ENCODE measurements at places on chromosomes 6 and 20. TPM values are rescaled to one million over a fixed set of nuclear protein-coding genes. Genes with fewer than 3 reads are reported as not detected.

Gene TBXT
- total RNA-seq, result not detected

Gene BPIFB1
- not detected for total RNA-seq

Gene PROCR
- total RNA-seq, result 0.34 TPM

Gene HLA-DOB
- 8.1 TPM for total RNA-seq

Gene RAET1L
- not detected for total RNA-seq

Gene DEFB132
- not detected for total RNA-seq

Gene LAMA2
- total RNA-seq, result 0.93 TPM

Gene PPP1R14C
- 0.15 TPM for total RNA-seq

Gene DNMT3B
- 1.5 TPM for total RNA-seq

Gene TRDN
- not detected for total RNA-seq

Gene SLC22A16
- not detected for total RNA-seq

Gene HDGFL1
- not detected for total RNA-seq

Gene EYA2
- not detected for total RNA-seq

Gene FAXC
- 0.37 TPM for total RNA-seq

Gene NANP
- 6.9 TPM for total RNA-seq

Gene PLCB1
- total RNA-seq, result 0.73 TPM

Gene GLP1R
- total RNA-seq, result not detected

Gene ERVFRD-1
- not detected for total RNA-seq

Gene KCNK16
- not detected for total RNA-seq

Gene VSX1
- not detected for total RNA-seq

Gene PAK5
- total RNA-seq, result not detected

Gene MYL9
- total RNA-seq, result 0.46 TPM

Gene ATG5
- 33.8 TPM for total RNA-seq

Gene ZHX3
- 10.0 TPM for total RNA-seq

Gene TMEM200A
- total RNA-seq, result 7.4 TPM

Gene LRRC1
- 4.4 TPM for total RNA-seq

Gene RGS17
- total RNA-seq, result not detected

Gene GRM1
- total RNA-seq, result not detected

Gene IL17F
- 1.5 TPM for total RNA-seq

Gene SNAP91
- total RNA-seq, result not detected

Gene PHIP
- 35.3 TPM for total RNA-seq

Gene MLIP
- not detected for total RNA-seq

Gene TP53TG5
- not detected for total RNA-seq

Gene TCP1
- 227 TPM for total RNA-seq

Gene SLC35F1
- total RNA-seq, result not detected

Gene OOEP
- total RNA-seq, result 1.0 TPM

Gene C20orf144
- 0.29 TPM for total RNA-seq

Gene ROS1
- total RNA-seq, result not detected

Gene MYB
- total RNA-seq, result 52.6 TPM

Gene HLA-DQB1
- total RNA-seq, result 27.5 TPM

Gene FLRT3
- total RNA-seq, result not detected

Gene IMPG1
- not detected for total RNA-seq

Gene CAP2
- total RNA-seq, result not detected

Gene CABLES2
- total RNA-seq, result 18.2 TPM

Gene DIDO1
- total RNA-seq, result 71.7 TPM

Gene APOBEC2
- not detected for total RNA-seq

Measured in T-helper 1 cell treated with Interleukin-12 subunit alpha and Interleukin-12 subunit beta and Interleukin-4 antibody, amounts not matched to agents 30 ng/mL and 1 ng/mL, for 36 hours (primary cell).